Stimulated activated CD4-positive, alpha-beta T cell treated with anti-CD3 and anti-CD28 coated beads, Interleukin-12 subunit alpha, Interleukin-12 subunit beta, amount 100 ng/mL, for 4 hours (primary cell): ENCODE measurements at places on chromosomes 6 and 20.

GRCh38 chr6:37690964-37691735 lies 6.5 kb downstream of the MDGA1 start:
- DNase-seq: no peak

DNA sequence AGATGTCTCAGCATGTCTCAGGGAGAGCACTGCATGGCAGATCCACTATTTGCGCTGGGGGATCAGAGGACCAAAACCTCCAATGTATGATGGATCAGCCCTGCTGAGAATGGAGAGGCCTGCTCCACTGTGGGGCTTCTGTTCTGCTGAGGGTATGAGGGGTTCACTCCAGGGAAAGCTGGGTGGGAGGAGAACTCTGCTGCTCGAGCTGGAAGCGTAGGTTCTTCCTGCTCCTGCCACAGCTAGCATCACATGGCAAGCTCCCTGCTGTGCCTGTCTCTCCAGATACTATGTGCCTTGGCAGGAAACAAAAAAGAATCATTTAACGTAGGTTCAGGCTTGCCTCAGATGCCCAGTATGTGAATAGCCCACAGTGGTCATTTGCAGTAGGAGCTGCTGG lies 105.8 kb downstream of the EPM2A start:
- DNase-seq: no peak

- peak; percentile 41 for DNase-seq
These were observed 41.8 kb downstream of the RBM38 start for GRCh38 chr20:57432862-57433491.

- DNase-seq: peak; percentile 49
These were observed 417 bp downstream of the NFATC2 start for GRCh38 chr20:51542033-51542570.

DNA sequence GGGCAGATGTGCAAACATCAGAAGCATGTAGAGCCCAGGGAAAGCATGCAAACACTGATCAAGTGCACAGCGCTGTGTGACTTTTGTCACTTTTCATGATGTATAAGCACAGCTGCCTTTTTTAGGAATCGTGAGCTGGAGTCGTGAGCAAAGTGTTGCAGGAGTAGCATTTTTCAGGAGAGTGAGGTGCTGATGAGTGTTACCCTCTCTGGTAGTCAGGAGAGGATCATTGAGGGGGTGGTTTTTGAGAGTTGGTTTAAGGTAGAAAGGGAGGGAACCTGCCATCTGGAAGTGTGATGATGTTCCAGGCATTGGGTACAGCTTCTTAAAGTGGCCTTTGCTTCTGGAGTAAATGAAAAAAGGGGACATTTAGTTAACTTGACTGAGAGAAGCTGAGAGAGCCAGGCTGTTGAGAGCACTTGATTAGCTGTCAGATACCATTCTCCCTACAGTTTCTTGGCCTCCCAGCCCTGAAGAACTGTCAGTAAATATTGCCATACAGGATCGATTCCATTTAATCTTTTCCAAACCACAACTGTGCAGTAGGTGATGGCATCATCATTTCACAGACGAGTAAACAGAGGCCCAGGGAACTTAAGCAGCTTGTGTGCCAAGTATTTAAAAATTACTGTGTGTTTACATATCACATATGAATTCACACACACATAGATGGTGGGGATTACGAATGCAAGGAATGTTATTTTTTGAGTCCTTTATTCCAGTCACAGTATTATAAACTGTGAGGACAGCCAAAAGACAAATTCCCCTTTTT lies 28.9 kb downstream of the TPD52L1 start:
- no peak for DNase-seq

DNA sequence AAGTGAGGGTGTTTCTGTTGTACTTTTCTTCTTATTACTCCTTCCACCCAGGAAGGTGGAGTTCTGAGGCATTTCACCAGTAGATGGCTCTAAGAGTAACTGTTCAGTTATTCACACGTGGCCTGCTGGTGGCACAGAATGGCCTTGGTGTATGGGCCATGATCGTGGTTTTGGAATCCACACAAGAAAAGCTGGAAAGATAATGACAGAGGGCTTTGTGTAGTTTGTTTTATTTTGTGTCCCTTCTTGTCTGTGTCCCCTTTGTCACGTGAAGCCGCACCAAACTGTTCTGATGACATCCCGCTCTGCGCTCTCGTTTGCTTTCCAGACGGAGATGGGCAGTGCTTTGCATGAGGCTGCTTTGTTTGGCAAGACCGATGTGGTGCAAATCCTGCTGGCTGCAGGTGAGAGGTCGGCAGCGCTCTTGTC lies 93.4 kb downstream of the ANKS1A start:
- DNase-seq: no peak

GRCh38 chr6:5036269-5036668 lies 32.4 kb upstream of the RPP40 start:
- DNase-seq: no peak

- no peak for DNase-seq
These were observed 42.8 kb upstream of the AHI1 start for GRCh38 chr6:135540207-135540840.

DNA sequence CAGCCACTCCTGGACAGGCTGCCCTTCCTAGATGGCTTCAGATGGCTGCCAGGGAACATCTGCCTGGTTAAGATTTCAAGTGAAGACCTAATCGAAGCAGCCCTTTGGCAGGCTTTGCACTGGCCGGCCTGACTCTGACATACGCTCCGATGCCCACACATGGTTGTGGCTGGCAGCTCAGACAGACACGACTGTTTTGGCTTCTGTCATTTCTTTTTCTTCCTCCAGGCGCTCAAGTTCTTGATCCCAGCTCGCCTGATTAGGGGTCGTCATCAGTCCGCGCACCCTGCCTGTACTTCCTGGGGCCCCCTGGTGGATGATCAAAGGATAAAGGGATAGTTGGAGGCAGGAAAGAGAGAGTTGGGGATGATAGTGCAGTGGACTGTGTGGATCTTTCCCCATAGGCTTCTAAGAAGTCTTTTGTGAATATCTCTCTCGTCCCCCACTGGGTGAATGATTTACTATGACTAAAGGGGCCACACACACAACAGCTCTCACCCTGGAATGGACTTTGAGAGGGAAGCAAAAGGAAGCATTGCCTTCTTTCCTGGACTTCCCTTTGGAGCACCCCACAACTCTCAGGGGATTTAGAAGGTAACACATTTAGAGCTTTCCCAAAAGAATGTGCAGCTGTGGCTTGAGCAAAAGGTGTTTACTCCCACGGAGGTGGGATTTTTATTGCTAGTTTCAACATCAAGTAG lies 21.4 kb upstream of the TRAM2 start:
- DNase-seq: no peak

DNA sequence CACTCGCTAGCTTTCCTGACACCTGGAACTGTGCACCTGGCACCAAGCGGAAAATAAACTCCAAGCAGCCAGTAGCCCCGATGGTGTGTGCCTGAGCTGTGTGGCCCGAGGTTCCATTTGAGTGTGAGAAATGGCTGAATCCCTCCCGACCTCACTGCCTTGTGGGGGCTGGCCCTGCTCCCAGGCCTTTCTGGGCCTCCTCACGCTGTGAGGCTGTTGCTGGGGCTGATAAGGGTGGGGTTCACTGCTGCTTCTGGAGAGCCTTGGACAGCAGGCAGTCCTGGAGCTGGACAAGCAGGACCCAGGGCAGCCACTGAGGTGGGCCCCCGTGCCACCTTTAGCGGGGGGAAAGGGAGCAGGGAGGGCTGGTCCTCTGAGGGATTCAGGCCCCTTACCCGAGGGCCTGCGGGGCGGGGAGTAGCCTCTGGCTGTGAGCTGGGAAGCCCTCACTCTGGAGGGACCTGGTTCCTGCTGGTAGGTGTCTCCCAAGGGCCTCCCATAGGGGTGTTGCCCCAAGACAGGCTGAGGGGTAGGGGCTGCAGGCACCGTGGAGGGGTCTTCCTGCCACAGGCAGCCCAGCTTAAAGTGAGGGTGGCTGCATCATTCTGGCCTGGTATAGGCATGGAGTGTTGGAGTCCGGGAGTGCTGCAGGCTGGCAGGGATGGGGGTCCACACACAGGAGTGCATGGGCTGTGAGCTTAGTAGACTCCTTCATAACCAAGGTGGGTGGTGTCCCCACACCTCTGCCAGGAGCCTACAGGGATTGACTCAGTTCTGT lies 1.7 kb downstream of the PPDPF start:
- DNase-seq: no peak

DNA sequence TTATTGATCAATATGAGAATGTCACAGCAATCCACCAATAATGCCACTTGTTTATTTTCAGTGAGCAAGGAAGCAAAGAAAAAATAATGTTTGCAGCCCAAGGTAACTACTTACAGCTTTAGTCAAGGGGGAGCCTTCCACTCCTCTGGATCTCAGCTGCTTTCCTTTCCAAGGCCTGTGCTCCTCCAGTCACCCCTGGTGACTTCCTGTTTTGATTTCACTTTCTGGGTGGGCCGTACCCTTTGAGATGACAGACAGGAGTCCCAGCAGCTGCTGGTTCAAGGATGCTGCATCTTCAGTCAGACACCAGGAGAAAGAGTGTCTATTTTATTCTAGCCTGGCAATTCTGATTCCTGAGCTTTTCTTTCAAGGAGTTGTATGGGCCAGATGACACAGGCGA lies 5.6 kb upstream of the VNN2 start:
- DNase-seq: peak; percentile 10

- no peak for DNase-seq
These were observed 159.0 kb downstream of the GMDS start for GRCh38 chr6:2086326-2086965.

- DNase-seq: no peak
These were observed 14.8 kb downstream of the CYP24A1 start for GRCh38 chr20:54158856-54159418.

DNA sequence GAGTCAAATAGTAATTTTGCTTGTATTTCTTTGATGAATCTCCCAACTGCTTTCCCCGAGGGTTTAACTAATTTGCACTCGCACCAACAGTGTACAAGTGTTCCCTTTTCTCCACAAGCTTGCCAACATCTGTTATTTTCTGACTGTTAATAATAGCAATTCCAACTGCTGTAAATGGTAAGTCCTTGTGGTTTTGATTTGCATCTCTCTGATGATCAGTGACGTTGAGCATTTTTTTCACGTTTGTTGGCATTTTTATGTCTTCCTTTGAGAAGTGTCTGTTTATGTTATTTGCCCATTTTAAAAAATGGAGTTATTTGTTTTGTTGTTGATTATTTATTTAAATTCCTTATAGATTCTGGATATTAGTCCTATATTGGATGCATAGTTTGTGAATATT lies 399.8 kb upstream of the MAN1A1 start:
- no peak for DNase-seq

DNA sequence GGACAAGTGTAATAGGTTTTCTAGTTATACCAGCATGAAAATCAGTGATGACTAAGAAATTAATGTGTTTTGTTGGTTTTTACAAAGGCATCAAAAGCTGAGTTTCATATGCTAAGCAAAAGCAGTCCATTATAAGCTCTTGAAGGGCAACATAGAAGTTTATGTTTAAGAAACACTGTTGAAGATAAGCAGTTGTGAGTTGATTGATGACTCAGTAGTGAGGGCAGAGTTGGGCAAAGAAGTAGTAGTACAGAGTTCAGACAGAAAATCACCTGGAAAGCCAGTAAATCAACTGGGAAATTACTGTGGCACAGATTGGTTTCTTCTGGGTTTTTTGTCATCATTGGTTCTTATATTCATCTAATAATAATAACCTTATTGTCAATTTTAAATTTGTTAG lies 78.0 kb upstream of the SMIM8 start:
- DNase-seq: no peak

DNA sequence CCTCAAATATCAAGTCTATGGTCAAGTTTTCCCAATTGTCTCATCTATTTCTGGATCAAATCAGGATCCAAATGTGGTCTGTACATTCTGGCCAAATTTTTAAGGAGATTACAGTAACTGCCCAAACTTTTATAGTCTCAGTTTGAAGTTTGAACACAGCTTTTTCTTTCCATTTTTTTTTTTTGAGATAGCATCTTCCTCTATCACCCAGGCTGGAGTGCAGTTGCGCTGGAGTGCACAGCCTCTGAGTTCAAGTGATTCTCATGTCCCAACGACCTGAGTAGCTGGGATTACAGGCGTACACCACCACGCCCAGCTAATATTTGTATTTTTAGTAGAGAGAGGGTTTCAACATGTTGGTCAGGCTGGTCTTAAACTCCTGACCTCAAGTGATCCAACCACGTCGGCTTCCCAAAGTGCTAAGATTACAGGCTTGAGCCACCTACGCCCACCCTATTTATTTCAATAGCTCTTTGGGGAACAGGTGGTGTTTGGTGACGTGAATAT lies 84.9 kb upstream of the CARMIL1 start:
- no peak for DNase-seq

DNA sequence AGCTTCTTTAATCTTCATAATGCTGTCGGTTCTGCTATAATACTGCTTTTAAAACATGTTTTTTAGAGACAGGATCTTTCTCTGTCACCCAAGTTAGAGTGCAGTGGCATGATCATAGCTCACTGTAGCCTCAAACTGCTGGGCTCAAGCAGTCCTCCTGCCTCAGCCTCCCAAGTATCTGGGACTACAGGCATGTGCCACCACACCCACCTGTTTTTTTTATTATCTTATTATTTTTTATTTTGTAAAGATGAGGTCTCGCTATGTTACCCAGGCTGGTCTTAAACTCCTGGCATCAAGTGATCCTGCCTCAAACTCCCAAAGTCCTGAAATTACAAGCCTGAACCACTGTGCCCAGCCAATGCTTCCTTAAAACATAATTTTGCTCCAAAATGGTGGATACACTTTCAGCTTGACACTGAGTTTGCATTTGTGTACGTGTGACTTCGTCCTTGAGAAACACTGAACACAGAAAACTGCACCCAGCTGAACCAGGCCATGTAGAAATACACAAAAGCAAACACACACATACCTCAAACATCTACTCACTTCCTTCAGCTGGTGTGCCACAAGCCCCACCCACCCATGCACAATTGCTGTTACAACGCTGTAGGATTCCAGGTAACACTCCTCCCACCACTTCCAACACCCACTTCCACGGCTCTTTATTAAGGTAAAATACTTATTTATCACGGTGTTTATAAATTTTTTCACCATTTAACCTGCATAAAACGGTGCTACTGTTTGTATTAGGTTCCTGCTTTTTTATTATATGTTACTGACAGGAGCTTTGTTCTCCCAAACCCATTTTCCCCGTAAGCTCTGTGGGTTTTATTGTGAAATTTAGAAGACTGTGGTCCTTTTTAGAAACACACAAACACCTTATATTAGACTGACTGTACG lies 109.1 kb downstream of the TSHZ2 start:
- peak; percentile 22 for DNase-seq

GRCh38 chr6:168938546-168938945 lies 315.1 kb downstream of the THBS2 start:
- no peak for DNase-seq

DNA sequence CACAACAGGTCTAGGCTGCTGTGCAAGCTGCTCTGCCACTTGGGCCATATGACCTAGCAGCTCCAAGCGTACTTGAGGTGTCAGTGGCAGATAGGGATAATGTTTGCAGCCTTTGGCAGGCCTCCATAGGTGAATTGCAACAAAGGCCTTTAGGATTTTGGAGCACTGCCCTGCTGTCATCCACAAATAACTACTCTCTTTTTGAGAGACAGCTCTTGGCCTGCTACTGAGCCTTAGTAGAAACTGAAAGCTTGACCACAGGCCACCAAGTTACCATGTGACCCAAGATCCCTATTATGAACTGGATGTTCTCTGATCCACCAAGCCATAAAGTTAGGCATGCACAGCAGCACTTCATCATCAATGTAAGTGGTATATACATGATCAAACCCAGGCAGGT lies 29.9 kb downstream of the FBXO30 start:
- DNase-seq: no peak

- no peak for DNase-seq
These were observed 16.4 kb upstream of the POLR1H start for GRCh38 chr6:30044630-30045029.

GRCh38 chr6:44133003-44133931 lies 5.9 kb downstream of the TMEM63B start:
- DNase-seq: no peak
